ENCODE measurements at places on chromosomes 4 and X. TPM values are rescaled to one million over a fixed set of nuclear protein-coding genes. Genes with fewer than 3 reads are reported as not detected.

Gene GPC3
- under 0.01 TPM for total RNA-seq

Gene KCTD8
- total RNA-seq: not detected

Gene CDKL5
- 2.3 TPM for total RNA-seq

Gene IDUA
- 3.8 TPM for total RNA-seq

Gene HTRA3
- not detected for total RNA-seq

Gene SHOX
- total RNA-seq: not detected
